D341Med (cell line): ENCODE measurements at places on chromosomes 2 and 18.

- DNase-seq, result no peak
These were observed 871.8 kb downstream of the SLC4A3 start for GRCh38 chr2:220499225-220499624.

- no peak for DNase-seq
These were observed 4.0 kb upstream of the FAM124B start for GRCh38 chr2:224405841-224406370.

DNA sequence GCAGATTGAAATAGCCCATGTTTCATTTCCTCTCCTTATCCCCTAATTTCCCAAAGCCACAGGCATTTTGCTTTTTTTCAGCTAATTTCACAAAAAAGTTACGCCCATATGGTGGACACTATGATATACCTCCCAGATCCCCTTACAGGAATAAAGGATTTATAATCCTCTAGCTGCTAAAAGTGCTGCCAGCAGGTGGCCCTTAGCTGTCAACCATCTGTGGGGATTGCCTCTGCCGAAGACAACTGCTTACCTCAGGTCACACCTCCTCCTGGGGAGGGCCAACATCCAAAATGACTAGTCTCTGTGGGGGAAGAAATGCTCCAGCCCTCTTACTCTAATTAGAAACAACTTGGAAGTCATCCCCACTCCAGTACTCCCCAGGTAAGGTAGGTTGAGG, 61.0 kb upstream of the EPB41L3 start:
- peak; percentile 56 for DNase-seq

GRCh38 chr18:42640160-42640559, 475.3 kb downstream of the RIT2 start:
- DNase-seq, result no peak
